ENCODE measurements at places on chromosomes 7 and 10.

DNA sequence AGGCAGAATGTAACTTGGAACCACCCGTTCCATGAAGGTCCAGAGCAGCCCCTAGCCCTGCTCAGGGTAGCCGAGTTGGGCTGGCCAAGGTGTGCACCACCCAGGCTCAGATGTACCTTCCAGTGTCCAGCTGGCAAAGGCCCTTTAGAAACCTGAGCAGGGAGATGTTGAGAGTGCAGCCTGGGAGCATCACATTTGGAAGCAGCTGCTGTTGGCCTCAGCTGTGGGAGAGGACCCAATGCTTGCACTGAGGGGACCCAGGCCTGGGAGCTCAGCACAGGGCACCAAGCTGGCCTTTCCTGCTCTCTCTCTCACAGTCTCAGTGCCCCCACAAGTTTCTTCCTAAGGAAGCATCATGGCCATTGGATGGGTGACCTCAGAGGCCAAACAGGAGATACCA, 33.5 kb downstream of the ANXA8 start:
- no peak for DNase-seq

- peak; percentile 92 for DNase-seq
Observed at GRCh38 chr10:24456322-24456721, 247.4 kb downstream of the KIAA1217 start.

- no peak for DNase-seq
Observed at GRCh38 chr7:142418326-142418725, 160.5 kb upstream of the PRSS58 start.

GRCh38 chr10:10830293-10830986, 187.2 kb upstream of the CELF2 start:
- DNase-seq = peak; percentile 83

GRCh38 chr7:55622241-55622640, 49.9 kb upstream of the VOPP1 start:
- no peak for DNase-seq

GRCh38 chr7:108408296-108408991, 47.8 kb downstream of the NRCAM start:
- DNase-seq = no peak

DNA sequence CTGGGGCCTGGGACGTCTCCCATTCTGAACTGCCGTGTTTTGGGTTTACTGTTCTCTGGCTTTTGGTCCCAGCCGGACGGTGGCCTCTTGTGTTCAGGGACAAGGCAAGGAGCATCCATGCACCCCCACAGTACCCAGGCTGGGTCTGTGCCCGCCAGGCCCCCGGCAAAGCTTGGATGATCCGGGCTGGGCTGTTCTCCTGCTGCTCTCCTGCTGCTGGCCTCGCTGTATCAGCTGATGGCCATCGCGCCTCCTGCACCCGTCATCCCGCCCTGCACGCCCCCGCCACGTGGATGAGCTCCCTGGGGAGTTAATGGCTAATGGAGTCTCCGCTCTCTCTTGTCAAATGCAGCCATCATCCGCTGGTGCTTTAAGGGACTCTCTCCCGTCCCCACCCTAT, 14.9 kb upstream of the PSMG3 start:
- no peak for DNase-seq

GRCh38 chr10:49273082-49273465, 25.9 kb upstream of the C10orf71 start:
- no peak for DNase-seq

GRCh38 chr7:94228678-94229077, 166.0 kb upstream of the COL1A2 start:
- DNase-seq = no peak

DNA sequence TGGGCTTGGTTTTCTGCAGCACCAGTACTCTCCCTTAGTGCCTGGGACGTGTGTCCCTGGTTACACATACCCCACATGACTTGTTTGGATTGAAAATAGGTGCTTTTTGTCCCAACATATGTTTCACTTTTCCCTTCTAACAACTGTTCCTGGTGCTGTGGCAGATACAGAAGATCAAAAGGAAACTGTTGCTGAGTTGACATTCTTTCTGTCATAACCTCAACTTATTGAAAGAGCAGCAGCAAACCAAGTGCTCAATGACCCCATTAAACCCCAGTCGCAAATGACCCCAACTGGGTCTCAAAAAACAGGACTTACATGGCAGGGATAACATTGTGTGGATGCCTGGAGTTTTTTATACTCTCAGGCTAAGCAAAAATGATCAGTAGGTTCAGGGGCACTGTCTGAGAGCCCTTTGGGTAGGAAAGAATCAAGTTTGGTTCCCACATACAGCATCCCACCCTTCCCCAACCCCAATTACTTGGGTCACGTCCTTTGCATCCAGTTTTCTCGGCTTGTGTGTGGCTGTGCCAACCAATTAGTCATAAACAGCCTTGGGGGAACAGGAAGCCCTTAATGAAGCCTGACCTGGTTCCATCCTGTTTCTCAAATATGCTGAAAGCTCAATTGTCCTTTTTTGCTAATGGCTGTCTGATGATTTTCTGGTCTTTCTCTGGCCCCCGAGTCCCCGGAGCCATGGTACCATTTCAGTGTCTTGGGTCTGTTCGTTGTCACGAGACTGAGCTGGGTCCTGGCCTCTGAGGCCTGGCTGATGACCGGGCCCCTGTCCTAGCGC, 4.9 kb downstream of the HKDC1 start:
- DNase-seq = peak; percentile 62

- no peak for DNase-seq
Observed at GRCh38 chr7:26670841-26671240, 193.5 kb downstream of the SKAP2 start.

DNA sequence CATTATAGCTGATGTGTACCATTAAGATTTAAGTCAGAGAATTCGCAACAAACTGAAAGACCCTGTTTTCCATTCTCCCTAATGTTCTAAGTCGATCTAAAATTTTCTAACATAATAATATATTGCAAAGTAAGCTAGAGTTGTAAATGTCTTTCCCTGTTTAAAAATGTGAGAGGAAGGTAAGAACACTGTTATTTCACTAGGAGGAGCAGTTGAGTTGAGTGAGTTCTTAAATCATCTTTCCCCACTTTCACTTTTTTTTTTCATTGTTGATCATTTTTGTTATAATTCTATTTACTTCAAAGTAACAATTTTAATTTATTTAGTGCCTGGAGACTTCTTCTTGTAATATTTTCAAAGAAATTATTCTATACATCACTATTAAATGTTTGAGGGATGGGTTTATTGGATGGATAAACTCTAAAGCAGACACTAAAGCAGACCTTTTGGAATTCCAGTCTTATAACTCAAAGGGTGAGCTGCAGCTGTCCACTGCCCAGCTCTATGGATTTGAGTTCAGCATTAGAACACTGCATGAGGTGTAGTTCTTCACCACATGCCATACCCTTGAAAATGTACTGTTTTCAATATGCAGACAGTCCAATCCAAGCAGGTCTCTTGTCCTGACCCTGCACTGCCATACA, 181.3 kb upstream of the FZD1 start:
- peak; percentile 27 for DNase-seq

GRCh38 chr7:37234928-37235327, 213.7 kb downstream of the ELMO1 start:
- no peak for DNase-seq

DNA sequence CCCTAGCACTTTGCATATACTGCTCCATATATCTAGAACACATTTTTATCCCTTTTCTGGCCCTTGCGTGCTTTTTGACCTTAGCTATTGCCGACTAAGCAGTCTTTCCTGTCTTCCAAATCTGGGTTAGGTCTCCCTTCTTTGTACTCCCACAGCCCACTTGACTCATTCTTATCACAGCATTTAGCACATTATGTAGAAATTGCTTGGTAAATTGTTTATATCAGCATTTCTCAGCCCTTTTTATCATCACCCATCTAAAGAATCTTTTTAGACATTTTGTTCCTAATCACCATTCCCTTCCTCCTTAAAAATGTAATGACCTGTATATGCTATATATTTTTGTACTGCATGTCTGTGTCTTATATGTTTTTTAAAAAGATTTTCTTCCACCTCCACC, 101.7 kb downstream of the SDHAF3 start:
- no peak for DNase-seq

- no peak for DNase-seq
Observed at GRCh38 chr7:70266186-70266585, 667.9 kb downstream of the AUTS2 start.

DNA sequence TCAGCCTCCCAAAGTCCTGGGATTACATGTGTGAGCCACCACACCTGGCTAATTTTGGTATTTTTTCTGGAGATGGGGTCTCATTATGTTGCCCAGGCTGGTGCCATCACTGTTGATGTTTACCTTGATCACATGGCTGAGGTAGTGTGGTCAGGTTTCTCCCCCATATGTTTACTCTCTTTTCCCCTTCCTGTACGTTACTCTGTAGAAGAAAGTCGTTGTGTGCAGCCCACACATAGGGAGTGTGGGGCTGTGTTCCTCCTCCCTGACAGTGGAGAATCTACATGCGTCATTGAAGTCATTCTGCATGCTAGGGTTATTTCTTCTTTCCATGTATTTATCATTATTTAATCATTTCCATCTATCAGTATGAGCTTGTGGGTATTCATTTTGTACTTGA, 16.3 kb upstream of the ORAI2 start:
- no peak for DNase-seq

DNA sequence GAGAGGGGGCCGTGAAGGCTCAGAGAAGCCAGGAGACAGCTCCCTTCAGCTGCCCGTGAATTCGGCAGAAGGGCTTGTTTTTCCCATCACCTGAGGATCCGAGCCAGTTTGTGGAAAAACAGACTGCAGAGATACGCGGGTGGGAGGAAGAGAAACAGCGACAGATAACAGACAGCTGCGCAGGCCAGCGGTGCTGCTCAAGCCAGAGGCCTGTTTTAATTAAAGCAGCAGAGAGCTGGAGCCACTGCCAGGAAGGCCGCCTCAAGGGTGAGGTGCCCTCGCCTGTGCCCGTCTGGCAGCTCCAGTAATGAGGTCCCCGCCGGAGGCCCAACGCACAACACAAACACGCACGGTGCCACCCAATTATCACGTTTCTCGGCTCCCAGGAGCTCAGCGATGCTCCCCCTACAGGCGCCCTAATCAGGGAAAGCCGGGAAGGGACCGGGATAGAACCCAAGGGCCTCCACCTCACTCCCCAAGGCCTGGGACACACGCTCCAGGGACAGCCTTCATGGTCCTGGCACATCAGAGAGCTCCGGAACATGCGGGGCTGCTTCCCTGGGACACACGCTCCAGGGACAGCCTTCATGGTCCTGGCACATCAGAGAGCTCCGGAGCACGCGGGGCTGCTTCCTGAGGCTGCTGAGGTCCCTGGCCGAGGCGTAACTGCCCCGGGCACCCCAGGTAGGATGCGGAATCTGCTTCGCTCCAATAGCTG, 60.6 kb upstream of the DNAAF5 start:
- DNase-seq = no peak

DNA sequence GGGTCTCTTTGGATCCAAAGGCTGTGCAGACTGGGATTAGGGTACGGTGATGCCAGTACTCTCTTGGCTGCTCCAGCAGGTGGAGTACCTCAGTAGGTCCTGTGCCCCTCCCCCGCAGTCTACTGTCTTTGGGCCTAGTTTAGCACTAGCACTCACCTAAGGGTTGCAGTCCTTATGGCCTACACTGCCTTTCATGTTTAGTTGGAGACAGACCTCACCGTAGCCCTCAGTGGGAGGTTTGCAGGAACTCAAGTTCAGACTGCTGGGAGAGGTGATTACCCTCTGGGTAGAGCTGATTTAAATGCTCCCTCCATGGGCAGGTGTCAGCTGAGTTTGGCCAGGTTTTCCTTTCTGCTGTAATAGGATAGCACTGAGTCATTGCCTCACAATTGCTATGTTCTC, 210.8 kb upstream of the TMEM196 start:
- DNase-seq = no peak

DNA sequence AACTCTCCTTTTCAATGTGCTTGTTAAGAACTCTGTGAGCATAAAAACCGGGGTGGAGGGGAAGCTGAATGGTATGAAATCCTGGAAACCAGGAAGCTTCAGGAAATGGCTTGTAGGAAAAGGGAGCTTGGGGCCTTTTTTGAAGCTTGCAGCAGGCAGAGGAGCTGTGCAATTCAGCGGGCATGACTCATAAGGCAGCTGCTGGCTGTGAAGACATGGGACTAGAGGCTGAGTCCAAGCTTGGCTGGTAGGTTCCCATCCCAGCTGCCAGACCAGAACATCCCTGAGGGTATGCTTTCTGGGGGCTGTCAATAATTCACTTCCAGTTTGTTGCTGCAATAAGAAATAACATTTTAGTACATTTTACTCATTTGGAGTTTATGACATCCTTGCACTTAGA, 36.8 kb upstream of the CDC14C start:
- DNase-seq = no peak

- no peak for DNase-seq
Observed at GRCh38 chr10:63812501-63812900, 291.3 kb downstream of the REEP3 start.
